ENCODE measurements at places on chromosomes 16 and 17.
A peak's percentile ranks its signal among the peaks of the same experiment; 100 is the strongest.

DNA sequence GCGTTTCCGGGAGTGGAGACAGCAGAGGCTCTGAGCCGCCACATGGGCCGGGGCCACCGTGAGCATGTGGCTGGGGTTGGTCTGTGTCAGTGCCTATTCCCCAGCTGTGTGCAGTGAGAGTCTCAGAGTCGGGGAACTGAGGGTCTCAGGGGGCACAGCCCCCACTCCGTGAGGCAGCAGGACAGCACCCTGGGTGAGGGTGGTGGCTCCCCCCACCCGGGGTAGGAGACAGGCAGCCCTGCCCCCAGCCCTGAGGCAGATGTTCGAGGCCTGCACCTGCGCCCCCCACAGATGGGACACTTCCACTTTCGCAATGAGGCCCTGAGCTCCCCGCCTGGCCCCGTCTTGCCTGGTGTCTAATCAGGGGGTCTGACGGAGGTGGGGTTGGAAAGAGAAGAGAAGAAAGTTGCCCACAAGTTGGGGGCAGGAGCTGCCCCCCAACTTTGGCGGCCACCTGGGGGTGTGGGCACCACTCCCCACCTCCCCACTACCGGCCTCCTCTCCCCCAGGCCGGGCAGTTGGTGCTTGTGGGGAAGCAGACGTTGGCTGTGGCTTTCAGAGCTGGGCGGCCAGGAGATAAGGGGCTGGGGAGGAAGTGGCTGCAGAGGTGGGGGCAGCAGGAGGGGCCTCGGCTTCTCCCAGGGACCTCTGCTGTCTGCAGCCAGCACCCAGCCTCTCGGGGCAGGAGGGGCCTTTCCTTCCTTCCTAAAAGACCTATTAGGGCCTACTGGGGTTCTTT is 1.8 kb upstream of the CBFA2T3 start:
- DNase-seq: no peak

GRCh38 chr16:51040637-51041036 is 110.4 kb downstream of the SALL1 start:
- no peak for DNase-seq

DNA sequence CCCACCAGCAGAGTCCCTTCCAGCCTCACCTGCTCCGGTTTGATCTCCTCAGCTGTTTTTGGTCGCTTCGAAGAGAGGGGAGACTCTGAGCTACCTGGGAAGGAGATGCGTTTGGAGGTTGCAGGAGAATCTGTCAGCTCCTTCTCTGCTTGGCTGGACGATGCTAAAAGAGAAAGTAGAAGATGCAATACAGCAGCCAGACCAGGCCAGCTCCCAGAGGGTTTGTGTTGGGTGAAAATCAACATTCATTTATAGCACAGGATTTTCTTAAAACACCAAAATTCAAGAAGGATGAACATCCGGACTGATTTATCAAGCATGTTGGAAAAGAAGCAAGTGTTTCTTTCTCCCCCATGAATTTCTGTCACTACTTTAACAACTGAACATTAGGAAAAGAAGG is 236.1 kb downstream of the ZFHX3 start:
- DNase-seq: no peak

GRCh38 chr16:85393674-85394451 is 219.3 kb upstream of the GSE1 start:
- DNase-seq: peak; percentile 62

DNA sequence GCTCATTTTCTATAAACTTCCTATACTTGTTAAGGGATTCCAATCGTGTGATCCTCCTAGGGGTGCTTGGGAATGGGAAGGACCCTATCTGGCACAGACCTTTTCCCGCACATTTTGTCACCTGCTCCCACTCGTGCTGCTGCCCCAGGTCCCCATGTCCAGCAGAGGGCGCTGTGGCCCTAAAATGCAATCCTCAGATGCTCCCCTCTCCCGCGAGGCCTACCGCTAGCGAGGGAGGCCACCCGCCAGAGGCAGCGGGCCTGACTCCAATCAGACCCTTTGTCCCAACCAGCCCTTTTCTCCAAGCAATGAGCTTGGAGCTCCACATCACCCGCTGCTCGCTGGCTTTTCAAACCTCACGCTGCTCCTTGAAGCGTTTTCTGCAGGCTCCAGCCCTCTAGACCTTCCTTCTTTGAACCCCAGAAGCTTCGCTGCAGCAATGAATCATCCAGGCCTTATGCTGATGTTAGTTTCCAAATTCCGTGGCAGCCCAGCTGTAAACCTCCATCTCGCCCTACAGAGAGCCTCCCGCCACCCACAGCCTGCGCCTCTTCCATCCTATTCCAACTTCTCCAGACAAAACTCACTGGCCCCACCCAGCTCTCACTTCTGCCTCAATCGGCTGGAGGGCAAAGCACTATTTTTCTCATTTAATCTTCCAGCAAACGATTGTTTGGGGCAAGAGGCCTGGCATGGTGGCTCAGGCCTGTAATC is 23.6 kb upstream of the FZD2 start:
- peak; percentile 86 for DNase-seq

- no peak for DNase-seq
These were observed 54.7 kb downstream of the USP22 start for GRCh38 chr17:20988001-20988636.

- DNase-seq: no peak
These were observed 30.6 kb upstream of the MMD start for GRCh38 chr17:55452139-55452790.

Data from activated CD4-positive, alpha-beta T cell treated with anti-CD3 and anti-CD28 coated beads, Interleukin-2, amount 50 U/mL, for 16 hours (primary cell).